RPMI7951 (cell line): ENCODE measurements at places on chromosomes 4 and X.

GRCh38 chr4:71474731-71475130, 135.9 kb downstream of the SLC4A4 start:
- no peak for DNase-seq

DNA sequence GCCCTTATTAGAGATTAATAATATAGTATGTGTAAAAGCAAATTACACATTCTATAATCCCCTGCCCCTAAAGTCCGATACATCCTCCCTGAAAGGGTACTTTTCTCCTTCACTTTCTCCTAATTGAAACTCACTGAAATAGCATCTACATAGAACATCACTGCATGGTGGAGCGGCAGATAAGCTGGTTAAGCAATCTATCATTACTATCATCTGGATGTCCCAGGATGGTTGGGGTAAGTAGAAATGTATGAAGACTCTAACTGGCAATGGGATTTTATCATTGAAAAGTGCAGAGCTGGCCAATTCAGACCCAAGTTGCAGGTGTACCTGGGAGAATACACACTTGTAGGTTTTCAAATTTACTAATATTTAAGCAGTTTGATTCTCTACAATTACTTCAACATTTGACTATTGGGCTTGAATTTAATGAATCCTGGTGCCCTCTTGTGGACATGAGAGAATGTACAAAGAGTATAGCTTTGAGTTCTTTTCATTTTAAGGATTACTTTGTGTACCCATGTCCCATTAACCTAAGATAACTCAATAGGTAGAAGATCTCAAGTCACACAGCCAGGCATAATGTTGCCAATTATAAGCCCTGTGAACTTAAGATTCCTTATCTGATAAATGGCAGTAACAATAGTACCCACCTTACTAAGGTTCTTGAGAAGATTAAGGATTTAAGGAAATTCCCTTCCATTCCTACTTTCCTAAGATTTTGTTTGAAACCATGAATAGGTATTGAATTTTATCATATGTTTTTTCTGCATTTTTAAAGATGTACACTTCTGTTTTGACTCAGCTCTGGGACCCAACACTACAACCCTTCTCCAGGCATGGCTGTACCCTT, 69.8 kb downstream of the SHROOM3 start:
- peak; percentile 53 for DNase-seq

- DNase-seq = no peak
Observed at GRCh38 chrX:46754586-46755061, 4.3 kb downstream of the SLC9A7 start.

DNA sequence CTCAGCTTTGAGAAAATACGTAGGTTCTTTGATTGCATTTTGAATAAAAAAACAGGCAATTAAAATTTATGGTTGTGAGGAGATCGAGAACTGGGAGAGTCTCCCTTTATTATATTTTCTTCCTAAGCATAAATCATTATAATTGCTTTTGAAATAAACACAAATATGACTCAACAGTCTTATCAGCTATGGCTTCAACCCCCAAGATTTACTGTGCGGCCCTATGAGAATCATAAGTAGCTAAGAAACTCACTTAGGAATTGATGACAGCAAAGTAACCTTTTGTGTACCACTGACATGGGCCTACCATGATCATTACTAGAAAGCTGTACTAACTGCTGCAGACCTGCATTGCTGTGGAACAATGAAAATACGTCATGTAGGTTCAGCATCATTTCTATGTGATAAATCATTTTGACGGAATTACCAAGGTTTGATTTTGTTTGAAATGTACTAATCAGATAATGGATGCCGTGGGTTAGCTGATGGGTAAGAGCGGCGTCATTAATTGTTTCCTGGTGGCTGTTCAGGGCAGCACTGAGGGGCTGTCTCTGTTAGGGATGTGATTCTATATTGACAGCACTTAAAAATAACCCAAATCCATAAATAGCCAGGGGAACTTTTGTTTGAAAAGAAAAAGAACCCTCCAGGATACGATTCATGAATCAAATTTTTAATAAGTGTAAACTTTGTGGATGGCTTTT, 51.5 kb upstream of the GPRIN3 start:
- DNase-seq = no peak

DNA sequence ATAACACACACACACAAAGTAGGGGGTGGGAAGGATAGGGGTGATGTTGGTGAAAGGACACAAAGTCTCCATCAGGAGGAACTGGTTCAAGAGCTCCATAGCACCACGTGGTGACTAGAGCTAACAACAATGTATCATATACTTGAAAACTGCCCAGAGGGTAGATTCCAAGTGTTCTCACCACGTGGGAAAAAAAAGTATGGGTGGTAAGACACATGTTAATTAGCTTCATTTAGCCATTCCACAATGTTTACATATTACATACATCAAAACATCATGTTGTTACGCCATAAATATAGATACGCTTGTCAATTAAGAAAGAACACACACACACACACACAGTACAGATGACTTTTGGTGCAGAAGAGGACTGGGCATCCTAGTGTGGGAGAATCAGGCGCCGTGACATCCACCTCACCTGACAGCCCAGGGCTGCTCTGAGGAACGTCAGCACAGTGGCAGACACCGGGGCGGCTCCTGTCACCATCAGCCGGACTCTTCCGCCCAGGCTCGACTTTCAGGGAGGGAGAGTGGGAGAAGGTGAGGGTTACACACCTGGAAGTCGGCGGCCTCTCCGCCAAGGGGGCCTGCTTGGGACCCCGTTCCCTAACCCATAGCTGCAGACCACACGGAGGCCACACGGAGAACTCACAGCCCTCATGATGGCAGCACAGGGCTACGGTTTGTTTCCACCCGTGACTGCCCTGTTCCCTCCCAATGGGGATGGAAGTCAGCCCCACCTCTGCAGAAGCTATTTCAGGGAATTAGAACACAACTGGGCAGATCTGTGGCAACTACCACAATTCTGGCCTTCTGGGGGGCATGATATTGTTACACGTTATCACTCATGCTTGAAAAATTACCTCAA, 31.8 kb upstream of the CENPU start:
- no peak for DNase-seq

DNA sequence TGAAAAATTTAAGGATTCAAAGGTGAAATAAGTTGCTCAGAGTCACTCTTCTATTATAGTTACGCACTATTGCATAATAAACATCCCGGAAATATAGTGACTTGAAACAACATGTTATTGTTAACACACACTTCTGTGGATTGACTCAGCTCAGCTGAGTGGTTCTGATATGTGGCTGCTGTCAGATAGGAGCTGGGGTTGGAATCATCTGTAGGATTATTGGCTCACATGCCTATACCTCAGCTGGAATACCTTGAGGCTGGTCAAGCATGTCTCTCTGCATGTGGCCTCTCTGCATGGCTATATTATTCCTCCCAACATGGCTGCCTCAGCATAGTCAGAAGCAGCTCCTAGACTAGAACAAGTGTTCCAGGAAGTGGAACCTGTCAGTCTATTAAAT, 486.7 kb upstream of the MAGEB2 start:
- no peak for DNase-seq

GRCh38 chrX:134631426-134632346, 26.6 kb downstream of the PLAC1 start:
- DNase-seq = no peak

DNA sequence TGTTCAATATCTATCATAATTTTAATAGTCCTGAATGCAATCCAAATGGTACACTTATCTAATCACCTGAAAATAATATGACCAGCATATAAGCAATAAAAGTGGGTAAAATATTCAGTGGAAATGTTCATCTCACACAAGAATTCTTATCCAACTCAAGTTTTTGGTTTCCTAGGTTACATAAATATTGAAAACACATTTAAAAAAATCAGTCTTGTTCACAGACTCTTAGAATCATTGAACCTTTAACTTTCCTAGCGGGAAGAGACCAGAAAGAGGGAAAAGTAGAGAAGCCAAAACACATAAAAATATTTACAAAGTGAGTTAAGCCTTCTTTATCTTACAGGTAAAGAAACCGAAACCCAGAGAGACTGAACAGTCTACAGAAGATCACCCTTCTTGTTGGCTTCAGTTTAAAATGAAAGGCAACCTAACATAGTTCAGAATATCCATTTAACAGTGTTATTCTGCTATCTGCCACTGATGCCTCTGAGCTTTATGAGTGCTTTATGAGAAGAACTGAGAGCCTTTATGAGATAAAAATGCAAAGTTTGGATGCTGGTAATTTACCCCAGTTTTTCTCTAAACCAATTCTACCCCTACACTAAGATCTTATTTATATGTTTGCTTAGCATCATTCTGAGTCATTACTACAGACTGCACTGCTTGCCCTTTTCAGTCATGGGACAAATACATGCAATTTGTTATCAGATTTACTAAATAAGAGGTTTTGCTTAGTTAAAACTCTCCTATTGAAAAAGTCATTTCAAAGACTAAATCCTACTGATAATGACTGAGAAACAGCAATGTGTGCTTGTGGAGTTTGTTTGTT, 453.3 kb upstream of the INTU start:
- no peak for DNase-seq

DNA sequence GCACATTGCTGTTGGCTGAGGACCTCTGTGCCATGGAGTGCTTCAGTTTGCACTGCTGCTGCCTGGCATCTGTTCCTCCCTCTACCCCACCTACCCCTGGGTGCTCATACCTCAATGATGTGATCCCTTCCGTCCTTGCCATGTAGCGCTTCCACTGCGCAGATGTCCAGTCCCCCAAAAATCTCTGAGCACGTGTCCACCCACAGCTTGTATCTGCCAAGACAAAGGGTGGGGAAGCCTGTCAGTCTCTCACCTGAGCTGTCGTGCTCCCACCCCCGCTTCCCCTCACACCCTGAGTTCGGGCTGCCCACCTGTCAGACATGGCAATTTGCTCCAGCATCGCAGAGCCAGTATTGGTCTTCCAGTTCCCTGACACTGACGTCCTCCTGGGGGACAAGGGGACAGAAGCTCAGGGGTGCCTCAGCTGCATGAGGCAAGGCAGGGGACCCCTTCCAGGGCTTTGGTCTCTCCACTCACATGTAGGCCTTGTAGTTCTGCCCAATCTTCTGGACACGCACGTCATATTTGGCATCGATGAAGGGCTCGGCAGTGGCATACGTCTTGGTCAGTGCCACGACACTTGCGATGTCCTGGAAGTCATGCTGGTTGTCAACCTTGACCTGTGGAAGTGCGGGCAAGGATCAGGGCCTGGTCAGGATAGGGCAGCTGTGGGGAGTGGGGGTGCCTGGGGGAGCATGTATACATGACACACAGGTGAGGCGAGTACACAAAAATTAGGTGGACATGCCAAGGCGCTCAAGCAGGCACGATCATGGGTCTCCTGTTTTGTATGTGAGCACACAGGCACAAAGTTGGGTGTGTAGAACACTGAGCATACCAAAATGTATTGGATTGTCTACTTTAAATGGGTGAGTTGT, 6.0 kb upstream of the TIMP1 start:
- DNase-seq = no peak

DNA sequence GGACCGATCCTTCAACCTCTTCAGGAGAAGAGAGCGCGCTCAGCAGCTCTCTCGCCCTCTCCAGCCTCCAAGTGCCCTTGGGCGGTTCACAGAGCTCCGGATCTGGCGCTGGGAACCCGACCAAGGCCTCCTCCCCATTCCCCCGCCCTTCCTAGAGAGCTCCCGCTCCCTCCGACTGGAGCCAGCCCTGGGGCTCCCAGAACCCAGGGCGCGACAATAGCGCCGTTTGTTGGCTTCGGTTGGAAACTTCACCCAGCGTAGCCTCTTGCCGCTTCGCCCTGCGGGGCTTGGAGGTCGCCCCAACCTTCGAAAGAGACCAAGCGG, 3.1 kb upstream of the SOX3 start:
- peak; percentile 68 for DNase-seq

- DNase-seq = no peak
Observed at GRCh38 chrX:100687546-100687945, 43.5 kb downstream of the SRPX2 start.

GRCh38 chr4:105126311-105127169, 20.1 kb upstream of the TET2 start:
- DNase-seq = no peak

DNA sequence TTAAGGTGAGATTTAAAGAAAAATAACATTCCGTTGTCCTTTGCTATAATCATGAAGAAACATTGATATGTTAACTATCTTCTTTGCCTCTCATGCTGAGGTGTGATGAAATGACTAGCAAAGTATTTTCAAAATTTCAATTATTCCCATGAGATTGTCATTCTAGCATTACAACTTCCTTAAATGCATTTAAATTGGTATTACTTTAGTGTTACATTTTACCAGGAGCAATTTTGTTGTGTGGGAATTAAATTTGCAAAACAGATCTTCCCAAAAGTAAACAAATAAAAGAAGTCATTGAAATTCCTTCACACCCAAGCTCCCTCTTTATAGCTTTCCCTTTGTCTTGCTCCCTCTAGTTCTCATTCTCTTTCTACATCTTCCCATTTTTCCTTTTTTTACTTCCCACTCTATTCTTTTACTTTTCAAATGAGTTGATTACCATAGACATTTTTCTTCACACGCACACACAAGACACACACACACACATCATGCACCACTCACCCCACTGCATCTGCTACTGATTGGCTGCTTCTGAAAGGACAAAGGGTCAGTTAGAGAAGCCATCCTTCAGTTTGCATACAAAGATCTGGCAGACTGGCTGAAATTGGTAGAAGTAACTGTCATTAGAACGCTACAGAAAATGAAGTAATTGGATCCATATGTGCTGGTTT, 10.0 kb upstream of the APELA start:
- peak; percentile 10 for DNase-seq

DNA sequence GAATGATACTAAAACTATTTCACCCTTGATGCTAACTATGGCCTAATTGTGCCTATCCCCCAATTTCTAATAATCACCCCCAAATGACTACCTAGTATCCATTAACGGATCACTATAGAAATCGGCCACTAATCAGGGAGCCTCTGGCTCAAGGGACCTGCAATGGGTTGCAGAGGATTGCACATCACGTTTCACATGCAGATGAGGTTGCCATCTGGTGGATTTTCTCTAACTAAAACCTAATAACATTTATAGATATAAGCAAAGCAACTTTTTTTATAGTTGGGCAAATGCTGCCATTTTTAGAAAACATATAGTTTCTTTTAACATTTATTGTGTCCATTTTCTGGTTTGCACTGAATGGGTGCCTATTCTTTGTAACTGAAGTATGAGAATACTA, 28.3 kb upstream of the ALG13 start:
- peak; percentile 0 for DNase-seq

DNA sequence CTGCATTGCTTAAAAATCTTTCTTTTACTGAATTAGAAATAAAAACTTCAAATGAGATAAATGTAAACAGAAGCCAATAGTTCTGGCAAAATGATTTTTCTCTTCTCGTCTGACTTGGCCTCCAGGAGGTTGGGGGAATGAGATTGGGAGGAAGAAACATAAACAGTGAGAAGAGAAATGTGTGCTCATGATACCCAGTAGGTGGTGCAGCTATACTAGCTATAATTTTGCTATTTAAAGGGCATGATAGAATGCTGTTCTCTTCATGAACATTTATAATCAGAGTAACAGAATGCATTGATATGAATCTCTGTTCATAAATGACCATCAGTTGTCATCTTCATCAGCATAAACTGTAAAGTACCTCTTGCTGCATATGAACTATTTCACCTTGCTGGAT, 85.5 kb downstream of the TACR3 start:
- DNase-seq = no peak
